ENCODE measurements at places on chromosomes 7 and 10. TPM values are rescaled to one million over a fixed set of nuclear protein-coding genes. Genes with fewer than 3 reads are reported as not detected.

SFXN2 gene
- 4.2 TPM for total RNA-seq

TEX47 gene
- total RNA-seq = not detected

PPP1R3C gene
- 19.8 TPM for total RNA-seq

LEP gene
- total RNA-seq = 0.09 TPM

CXCL12 gene
- total RNA-seq = 7.1 TPM

ADIRF gene
- 3.1 TPM for total RNA-seq

LRGUK gene
- 2.5 TPM for total RNA-seq

CAMK2B gene
- 18.3 TPM for total RNA-seq

EBLN1 gene
- 1.6 TPM for total RNA-seq

NEUROD6 gene
- total RNA-seq = not detected

RARRES2 gene
- 12.3 TPM for total RNA-seq

WDR86 gene
- total RNA-seq = 20.3 TPM

EIF5AL1 gene
- total RNA-seq = 0.25 TPM

NRF1 gene
- total RNA-seq = 23.1 TPM

GPRIN2 gene
- not detected for total RNA-seq

TUBB8 gene
- 3.5 TPM for total RNA-seq

CLDN4 gene
- total RNA-seq = 1.3 TPM

ZNF804B gene
- 0.67 TPM for total RNA-seq

GJD4 gene
- total RNA-seq = not detected

ASZ1 gene
- total RNA-seq = not detected

SCIN gene
- total RNA-seq = 1.2 TPM

ANKRD30A gene
- total RNA-seq = 0.18 TPM

PSD gene
- 5.9 TPM for total RNA-seq

SRRM3 gene
- 2.3 TPM for total RNA-seq

IDE gene
- total RNA-seq = 8.3 TPM

GPR26 gene
- 0.15 TPM for total RNA-seq

TBXAS1 gene
- 0.32 TPM for total RNA-seq

CNNM1 gene
- total RNA-seq = 1.4 TPM

UCMA gene
- total RNA-seq = not detected

HECW1 gene
- total RNA-seq = 17.1 TPM

AFAP1L2 gene
- 52.4 TPM for total RNA-seq

BHLHA15 gene
- 1.9 TPM for total RNA-seq

GOLGA7B gene
- 6.0 TPM for total RNA-seq

TMEM140 gene
- 5.7 TPM for total RNA-seq
